NCI-H187 (cell line): ENCODE measurements at places on chromosomes 6 and 20.

DNA sequence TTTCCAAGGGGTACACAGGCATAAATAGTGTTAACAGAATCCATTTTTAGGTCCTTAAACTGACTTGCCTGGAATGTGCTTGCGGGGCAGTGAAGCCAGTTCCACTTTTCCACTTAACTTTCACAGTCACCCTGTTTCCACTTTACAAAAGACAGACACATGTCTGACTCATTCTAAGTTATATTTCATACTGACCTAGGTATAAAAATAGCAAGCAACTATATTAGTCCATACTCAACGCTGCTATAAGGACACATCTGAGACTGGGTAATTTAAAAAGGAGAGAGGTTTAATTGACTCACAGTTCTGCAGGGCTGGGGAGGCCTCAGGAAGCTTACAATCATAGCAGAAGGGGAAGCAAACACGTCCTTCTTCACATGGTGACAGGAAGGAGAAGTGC lies 88.2 kb downstream of the MTFR2 start:
- no peak for DNase-seq

DNA sequence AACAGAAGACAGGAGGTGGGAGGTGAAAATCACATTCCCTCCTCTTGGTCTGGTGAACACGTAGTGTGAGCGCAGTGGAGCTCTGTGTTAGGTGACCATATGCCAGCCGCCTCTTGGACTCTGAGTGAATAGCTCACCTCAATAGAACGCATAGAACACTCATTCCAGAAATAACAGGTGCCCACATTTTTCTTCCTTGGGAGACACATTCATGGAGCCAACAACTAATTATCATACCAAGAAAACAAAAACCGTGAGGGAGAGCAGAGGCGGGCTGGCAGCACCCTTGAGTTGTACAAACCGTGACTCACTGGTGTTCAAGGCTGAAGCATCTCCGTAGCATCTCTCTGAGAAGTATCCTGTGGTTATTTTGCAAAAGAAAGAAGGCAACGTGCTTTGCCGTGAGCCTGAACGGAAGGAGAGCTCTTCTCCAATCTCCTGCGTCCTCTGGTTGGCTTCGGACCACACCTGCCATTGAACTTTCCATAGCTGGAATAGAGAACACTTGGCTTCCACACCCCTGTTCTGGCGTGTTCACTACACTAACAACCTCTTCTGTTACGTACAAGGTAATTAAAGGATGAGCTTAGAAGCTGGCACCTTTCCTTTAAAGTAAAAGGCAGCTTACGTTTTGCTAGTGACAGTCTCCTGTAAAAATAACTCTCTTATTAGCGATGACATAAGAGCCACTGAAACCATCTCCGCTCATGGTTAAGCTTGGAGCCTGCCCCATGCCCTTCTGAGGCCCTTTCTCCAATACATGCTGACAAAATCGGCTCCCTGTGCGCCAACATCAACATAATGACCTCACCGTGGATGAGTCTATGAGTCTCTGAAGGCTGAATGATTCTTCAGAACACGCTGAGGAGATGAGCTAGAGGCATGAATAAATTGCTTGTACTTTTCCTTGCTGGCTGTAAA lies 30.2 kb upstream of the SGK1 start:
- peak; percentile 52 for DNase-seq

DNA sequence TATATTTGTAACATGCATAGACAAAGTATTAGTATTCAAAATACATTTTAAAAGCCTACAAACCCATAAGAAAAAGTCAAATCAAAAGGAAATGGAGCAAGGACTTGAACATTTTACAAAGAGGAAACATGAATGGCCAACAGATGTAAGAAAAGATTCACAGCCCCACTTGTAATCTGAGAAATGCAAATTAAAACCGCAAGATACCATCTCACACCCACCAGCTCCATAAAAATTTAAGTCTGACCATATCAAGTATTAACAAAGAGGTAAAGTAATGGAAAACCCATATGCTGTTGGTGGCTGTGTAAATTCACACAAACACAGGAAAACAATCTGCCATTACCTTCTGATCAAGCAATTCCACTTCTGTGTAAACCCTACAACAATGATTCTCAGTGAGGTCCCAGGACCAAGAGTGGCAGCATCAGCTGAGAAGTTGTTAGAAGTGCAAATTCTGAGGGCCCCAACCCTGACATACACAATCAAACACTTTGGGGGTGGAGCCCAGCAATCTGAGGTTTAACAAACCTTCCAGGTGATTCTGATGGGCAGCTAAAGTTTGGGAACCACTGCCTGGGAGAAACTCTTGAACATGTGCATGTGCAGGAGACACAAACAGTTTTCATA lies 30.9 kb downstream of the BCL2L1 start:
- no peak for DNase-seq

- no peak for DNase-seq
These were observed 11.8 kb downstream of the THBS2 start for GRCh38 chr6:169241688-169242350.

DNA sequence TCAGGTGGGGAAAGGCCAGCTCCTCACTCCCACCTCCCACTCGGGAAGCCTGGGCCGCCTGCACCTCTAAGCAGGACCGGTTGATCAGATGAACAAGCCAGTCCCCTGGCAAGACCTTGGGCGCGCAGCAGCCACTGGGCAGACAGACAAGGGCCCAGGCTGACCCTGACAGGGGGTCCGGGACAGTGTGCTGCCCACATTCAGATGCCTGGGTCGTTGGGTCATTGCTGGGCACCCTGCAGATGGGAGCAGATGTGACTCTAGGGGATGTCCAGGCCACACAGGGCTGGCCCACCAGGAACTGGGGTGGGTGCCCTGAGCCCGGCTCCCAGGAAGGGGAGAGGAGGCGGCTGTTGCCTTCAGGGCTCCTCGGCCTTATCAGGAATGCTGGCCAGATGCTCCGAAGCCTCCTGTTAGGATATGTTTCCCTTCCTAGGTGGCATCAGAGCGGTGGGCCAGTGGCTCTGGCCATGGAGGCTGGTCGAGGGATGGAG lies 17.3 kb upstream of the FRMD1 start:
- DNase-seq = no peak

GRCh38 chr6:135093578-135093977 lies 39.0 kb upstream of the HBS1L start:
- no peak for DNase-seq
